ENCODE measurements at places on chromosomes 4 and X. TPM values are rescaled to one million over a fixed set of nuclear protein-coding genes. Genes with fewer than 3 reads are reported as not detected.
A peak's percentile ranks its signal among the peaks of the same experiment; 100 is the strongest.

DNA sequence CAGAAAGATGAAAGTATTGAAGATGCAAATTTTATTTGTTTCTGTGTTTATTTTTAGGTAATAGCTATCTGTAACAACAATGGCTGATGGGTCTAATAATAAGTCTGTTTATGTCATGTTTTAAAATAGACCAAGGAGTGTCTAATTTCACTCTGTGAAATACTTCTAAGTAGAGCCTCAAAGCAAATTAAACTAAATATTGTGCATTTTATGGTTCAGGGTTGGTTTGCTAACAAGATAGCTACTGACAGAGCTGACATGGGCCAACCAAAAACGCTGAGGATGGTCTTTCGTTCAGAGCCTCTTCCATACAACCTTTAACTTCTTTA lies 437.6 kb upstream of the CTSO start:
- DNase-seq = no peak

- no peak for DNase-seq
Measured at GRCh38 chrX:68651110-68651509, 3.6 kb downstream of the STARD8 start.

- no peak for DNase-seq
Measured at GRCh38 chr4:93289241-93289640, 539.3 kb upstream of the ATOH1 start.

DNA sequence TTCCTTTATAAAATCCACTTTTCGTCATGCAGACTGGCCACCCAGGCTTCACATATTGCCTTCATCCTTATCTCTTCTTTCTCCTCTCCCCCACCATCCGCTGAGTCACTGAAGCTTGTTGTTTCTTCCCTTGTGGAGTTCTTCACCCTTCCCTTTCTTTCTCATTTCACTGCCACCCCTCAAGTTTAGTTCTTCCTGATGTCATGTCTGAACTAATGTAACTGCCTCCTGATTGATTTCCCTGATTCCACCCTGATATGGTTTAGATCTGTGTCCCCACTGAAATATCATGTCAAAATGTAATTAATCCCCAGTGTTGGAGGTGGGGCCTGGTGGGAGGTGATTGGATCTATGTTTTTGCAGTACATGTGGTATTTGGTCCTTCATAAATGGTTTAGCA lies 151.4 kb downstream of the CPEB2 start:
- no peak for DNase-seq

DNA sequence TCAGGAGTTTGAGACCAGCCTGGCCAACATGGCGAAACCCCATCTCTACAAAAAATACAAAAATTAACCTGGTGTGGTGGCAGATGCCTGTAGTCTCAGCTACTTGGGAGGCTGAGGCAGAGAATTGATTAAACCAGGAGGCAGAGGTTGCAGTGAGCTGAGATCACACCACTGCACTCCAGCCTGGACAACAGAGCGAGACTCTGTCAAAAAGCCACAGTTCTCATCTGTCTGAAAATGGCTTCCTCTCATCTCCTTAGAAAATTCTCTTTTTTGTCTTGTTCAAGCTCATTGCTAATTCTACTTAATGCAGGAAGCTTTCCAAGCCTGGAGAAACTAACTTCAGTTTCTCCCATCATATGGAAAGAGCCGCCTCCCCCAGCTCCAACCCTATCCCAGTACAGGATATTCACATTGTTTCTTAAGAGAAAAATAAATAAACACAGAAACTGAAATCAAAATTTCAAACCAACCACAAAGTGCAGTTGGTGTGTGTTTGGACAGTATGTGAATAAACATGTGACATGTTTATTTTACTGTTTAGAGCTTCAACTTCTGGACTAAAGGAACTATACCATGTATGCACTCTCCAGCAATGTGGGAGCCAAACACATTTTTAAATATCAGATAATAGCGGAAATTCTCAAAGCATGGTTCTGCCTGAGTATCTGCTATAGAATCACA lies 55.0 kb upstream of the GAB1 start:
- peak; percentile 42 for DNase-seq

- peak; percentile 18 for DNase-seq
Measured at GRCh38 chrX:86133761-86134160, 14.5 kb upstream of the DACH2 start.

- no peak for DNase-seq
Measured at GRCh38 chrX:39293203-39293602, 491.9 kb downstream of the MID1IP1 start.

The AWAT2 gene
- not detected for total RNA-seq

The HMX1 gene
- not detected for total RNA-seq

The GPRIN3 gene
- 0.43 TPM for total RNA-seq

The GAGE13 gene
- total RNA-seq = not detected

Data from fibroblast of villous mesenchyme (primary cell).